Large intestine (tissue), 12 donors: ENCODE measurements at places on chromosomes 5 and 9. TPM values are rescaled to one million over a fixed set of nuclear protein-coding genes. Genes with fewer than 3 reads are reported as not detected.

- no peaks in the 10 kb centered on the region for H3K27me3 ChIP-seq
- H3K36me3 ChIP-seq: no peaks in the 10 kb centered on the region
- no peak for DNase-seq
Measured at GRCh38 chr5:103489307-103489706, 73.3 kb downstream of the NUDT12 start.

DNA sequence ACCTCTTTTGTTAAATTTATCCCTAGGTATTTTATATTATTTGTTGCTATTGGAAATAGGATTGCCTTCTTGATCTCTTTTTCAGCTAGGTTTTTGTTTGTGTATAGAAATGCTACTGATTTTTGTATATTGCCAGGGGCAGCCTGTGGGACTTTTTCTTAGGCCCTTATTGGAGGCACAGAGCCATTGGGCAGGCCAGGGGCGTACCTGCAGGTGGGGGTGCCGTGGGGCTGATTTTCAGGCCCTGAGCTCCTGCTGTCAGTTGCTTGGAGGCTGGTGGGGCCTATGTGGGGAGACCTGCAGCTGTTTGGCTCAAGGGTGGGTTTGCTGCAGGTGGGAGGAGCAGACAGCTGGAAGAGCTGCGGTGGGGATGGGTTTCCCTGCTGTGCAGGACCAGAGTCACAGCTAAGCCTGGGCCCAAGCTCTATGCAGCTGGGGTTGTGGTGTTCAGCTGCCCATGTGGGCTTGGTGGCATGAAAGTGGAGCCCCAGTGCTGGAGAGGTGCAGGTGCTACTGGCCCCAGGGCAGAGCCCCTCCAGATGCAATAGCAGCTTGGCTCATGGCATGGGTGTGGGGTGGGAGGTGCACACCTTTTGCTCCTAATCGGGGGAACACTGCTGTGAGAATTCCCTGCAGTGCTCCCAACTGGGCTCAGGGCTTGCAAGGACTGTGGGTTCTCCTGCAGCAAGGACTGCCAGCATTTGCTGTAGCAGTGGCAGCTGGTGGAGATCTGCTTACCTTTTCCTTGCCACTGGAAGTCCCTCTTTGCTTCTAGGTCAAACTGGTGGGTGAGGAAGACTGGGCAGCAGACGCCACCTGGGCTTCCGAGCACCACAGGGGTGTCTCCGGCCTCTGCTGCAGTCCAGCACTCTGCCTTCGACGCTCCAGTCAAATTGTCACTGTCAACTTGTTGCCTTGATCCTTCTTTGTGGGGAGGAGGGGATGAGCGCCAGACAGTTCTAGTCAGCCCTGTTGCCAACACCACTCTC lies 7.6 kb upstream of the CLPTM1L start:
- H3K36me3 ChIP-seq: no peaks in the 10 kb centered on the region
- DNase-seq: no peak
- peaks cover 9% of the 10 kb centered on the region for H3K27me3 ChIP-seq

GRCh38 chr9:131739959-131740648 lies at the start of gene RAPGEF1:
TSS of gene RAPGEF1 (minus strand) at chr9:131740076. CDS start at chr9:131739830, 246 bp downstream.
- no peaks in the 10 kb centered on the region for H3K27me3 ChIP-seq
- DNase-seq: peak; percentile 39
- peak within 1 kb of the TSS; percentile 78 for H3K27ac ChIP-seq
- no peaks in the 10 kb centered on the region for H3K36me3 ChIP-seq
- H3K4me1 ChIP-seq: peaks cover 29% of the 10 kb centered on the region
- peak within 1 kb of the TSS; percentile 54 for H3K4me3 ChIP-seq

DNA sequence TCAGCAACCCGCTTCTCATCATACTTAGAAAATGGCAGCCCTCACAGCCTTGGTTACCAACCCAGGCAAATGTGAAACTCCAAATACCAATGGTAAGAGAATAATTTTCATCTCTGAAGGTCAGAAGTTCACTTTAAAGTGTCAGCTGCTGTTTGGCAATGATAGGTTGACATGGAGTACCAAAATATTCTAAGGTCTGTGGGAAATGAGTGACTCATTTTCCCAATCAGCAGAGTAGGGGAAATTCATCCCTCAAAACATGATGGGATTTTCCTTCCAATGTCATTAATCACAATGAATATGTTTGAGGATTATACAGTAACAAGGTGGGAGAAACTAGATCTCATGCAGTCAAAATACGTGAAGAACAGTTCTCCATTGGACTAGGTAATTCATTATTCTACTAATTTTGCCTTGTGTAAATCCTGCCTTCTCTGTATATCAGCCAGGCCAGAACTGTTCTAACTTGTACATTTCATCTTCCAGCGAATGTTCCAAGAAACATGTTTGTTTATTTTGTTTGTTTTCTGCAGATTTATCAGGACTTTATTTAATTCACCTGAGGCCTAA lies 53.1 kb upstream of the ERBIN start:
- no peak for DNase-seq
- H3K27me3 ChIP-seq: peaks cover 16% of the 10 kb centered on the region
- no peak overlapping the region for H3K27ac ChIP-seq
- no peak overlapping the region for H3K4me3 ChIP-seq

DNA sequence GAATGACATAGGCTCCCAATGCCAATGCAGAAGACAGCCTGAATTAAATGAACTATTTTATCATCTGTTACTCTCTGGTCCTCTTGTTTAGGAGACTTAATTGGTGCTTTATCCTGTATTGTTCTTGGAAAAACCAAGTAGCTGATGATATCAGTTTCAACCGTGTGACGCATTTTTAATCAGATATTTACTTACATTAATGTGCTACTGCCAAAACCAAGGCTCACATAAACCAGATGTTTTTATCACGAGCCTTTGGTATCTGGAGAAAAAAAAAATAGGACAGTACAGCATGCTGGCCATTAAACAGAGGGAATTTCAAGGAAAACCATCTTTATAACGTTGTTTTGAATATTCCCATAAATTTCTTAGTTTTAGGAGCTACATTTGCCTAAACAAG lies 90.1 kb downstream of the ICE1 start:
- no peaks in the 10 kb centered on the region for H3K4me1 ChIP-seq
- H3K27me3 ChIP-seq: no peaks in the 10 kb centered on the region
- H3K27ac ChIP-seq: no peak overlapping the region

DNA sequence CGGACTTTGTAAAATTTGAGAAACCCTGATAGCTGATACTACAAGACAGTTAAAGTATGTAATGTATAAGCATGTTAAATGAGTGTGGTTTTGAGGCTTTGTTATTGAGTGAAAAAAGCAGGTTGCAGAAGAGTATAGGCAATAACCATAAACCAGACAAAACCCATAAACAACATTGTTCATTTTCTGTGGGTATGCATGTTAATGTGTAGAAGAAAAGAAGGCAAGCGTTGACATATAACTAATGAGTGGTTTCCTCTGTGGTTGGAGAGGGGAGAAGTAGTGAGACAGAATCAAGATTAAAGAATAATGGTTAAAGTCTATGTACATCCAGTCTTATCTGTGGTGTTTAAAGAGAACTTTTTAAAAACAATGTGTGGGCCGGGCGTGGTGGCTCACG lies 26.2 kb downstream of the RAD23B start:
- H3K27me3 ChIP-seq: no peaks in the 10 kb centered on the region
- DNase-seq: no peak
- H3K27ac ChIP-seq: peak overlapping the region; percentile 75
- peaks cover 8% of the 10 kb centered on the region for H3K4me1 ChIP-seq

DNA sequence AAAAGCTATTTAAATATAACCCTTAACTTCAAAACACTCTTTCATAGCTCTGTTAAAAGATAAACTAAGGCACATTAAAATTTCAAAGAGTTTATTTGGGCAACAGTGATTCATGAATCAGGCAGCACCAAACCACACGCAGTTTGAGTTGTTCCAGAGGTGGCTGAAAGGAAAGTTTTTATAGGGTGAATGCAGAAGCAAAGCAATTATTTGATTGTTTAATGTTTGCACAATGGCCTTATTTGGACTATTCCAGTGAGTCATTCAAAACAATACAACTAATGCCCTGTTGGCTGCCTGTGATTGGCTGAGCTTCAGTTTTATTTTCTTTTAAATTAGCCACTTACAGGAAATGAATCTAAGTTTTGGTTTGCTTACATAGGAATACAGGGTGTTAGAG lies 125.3 kb downstream of the CEP120 start:
- H3K4me1 ChIP-seq: no peaks in the 10 kb centered on the region
- H3K27ac ChIP-seq: no peak overlapping the region
- H3K27me3 ChIP-seq: no peaks in the 10 kb centered on the region
- no peak overlapping the region for H3K4me3 ChIP-seq
- no peak for DNase-seq
- no peaks in the 10 kb centered on the region for H3K36me3 ChIP-seq

DNA sequence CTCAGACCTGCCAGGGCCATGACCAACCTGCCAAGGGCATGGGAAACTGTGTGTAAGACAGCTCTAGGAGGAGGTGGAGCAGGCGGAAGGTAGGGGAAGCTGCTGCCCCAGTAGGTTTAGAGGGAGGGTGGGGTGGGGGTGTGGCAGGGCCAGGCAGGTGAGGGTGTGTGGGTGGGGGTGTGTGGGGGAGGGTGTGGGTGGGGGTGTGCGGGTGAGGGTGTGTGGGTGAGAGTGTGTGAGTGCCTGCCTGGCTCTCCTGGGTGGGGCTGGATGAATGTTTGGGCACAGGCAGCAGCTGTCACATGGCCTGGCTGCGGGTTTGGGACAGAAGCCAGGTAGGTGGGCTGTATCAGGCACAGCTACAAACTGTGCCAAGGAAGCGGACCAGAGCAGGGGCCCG lies 8.8 kb upstream of the N4BP3 start:
- no peak overlapping the region for H3K27ac ChIP-seq
- no peak overlapping the region for H3K4me3 ChIP-seq
- peaks cover 6% of the 10 kb centered on the region for H3K27me3 ChIP-seq
- no peak for DNase-seq
- H3K36me3 ChIP-seq: no peaks in the 10 kb centered on the region

- no peaks in the 10 kb centered on the region for H3K36me3 ChIP-seq
Measured at GRCh38 chr9:107779731-107780130, 290.2 kb upstream of the KLF4 start.

GRCh38 chr9:19130436-19130835 lies 3.1 kb upstream of the PLIN2 start:
- no peaks in the 10 kb centered on the region for H3K27me3 ChIP-seq
- peaks cover 17% of the 10 kb centered on the region for H3K4me1 ChIP-seq
- no peak overlapping the region for H3K27ac ChIP-seq
- no peak overlapping the region for H3K4me3 ChIP-seq
- no peak for DNase-seq
- H3K36me3 ChIP-seq: peaks cover 2% of the 10 kb centered on the region

GRCh38 chr9:69223605-69224004 lies 49.5 kb downstream of the TJP2 start:
- H3K27ac ChIP-seq: no peak overlapping the region
- H3K36me3 ChIP-seq: peaks cover 58% of the 10 kb centered on the region
- no peaks in the 10 kb centered on the region for H3K27me3 ChIP-seq
- no peak overlapping the region for H3K4me3 ChIP-seq
- DNase-seq: peak; percentile 14

DNA sequence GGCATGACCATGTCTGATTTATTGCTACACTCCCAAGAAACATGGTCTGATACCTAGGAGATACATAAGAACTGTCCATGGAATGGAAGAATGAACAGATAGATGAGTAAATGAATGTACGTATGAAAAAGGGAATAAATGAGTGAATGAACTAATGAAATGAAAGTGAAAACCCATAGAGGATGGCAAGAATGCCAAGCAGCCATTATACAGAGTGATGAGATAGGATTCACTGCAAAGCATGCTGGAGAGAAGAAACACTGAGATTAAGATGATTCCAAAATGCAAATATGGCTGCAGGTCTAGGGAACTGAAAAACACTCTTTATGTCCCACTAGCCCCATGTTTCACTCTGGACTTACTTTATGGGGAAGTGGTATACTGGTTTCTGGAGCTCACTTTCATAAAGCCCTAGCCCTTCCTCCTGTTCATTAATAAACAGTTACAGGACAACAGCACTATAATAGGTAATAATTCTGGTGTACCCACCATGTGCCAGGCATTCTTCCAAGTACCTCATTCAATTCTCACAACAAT lies 170.3 kb upstream of the RAD23B start:
- H3K4me1 ChIP-seq: no peaks in the 10 kb centered on the region
- no peak overlapping the region for H3K4me3 ChIP-seq
- no peak overlapping the region for H3K27ac ChIP-seq

LAMC3 gene
- 0.66 TPM for polyA plus RNA-seq

PRELID2 gene
- polyA plus RNA-seq: 29.0 TPM

TMOD1 gene
- polyA plus RNA-seq: 8.9 TPM

GFRA3 gene
- 6.9 TPM for polyA plus RNA-seq

OR13C4 gene
- not detected for polyA plus RNA-seq

MAMDC2 gene
- 7.9 TPM for polyA plus RNA-seq

UGT3A1 gene
- polyA plus RNA-seq: 142 TPM

GHR gene
- polyA plus RNA-seq: 10.5 TPM

TRIM14 gene
- 59.2 TPM for polyA plus RNA-seq

HTR4 gene
- polyA plus RNA-seq: 4.7 TPM

SPATA31C1 gene
- polyA plus RNA-seq: 0.18 TPM

HAVCR2 gene
- polyA plus RNA-seq: 2.3 TPM
